Gastroesophageal sphincter (tissue), 4 donors: ENCODE measurements at places on chromosomes 1 and 21.

DNA sequence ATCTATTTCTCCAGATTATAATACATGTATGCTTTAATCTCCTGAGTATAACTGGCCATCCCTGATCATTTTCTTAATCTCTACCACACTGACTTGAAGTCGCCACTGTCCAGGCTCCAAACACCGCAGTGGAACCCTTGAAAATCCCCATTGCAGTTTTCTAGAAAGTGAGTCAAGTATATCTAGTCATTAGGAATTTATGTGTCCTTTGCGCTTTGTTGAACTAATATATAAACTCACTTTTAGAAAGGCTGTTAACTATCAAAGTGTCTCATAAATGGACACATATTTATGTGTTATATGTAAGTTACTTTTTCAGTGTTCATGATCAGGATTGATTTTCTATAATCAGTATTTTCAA lies 211.5 kb downstream of the PATJ start:
- no peak for ATAC-seq

DNA sequence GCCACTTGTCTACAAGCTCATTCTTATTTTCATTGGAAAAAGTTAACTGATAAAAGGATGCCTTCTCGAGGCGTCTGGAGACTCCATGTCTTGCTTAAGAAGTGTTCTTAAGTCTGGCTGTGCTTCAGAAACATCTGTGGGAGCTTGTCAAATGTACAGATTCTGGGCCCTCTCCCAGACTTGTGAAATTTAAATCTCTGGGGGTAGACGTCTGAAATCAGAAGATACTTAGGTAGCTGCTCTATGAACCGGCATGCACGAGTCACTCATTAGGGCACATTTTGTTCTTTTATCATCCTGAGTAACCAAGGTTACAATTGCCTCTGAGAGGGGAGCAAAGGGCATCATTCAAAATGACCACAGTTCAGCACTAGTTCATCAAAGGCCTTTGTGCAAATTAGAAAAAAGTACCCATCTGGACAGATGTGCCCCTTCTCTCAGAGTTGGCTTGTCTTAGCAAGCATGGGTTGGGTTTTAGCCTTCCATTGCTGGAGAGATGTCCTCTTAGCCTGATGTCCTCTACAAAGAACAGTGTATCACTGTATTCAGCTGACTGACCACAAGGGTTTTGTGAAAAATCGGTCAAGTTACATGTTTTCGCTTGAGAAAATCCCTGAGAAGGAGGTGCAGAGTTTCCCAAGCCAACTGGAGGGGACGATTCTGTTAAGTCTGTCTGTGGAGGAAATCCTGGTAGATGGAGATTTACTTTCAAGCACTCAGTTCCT lies 156.9 kb downstream of the ASTN1 start:
- ATAC-seq = peak; percentile 53

GRCh38 chr1:10890491-10891071 lies 94.1 kb upstream of the CASZ1 start:
- ATAC-seq = no peak

DNA sequence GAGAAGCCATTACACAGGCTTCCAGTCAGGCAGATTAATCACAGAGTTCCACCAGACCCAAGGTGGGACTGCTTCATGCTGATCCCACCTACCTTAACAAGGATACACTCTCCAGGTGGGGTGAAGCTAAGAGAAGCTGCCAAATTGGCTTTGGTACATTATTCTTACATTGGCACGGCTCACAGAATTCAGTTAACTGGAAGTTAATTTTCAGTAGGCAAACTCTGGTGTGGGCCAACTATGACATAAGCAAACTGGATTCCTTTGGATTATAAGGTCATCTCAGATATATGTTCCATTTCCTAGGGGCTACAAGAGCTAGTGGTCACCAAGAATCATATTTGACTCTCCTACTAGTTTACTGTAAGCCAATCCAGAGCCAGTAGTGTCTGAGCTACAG lies 448.8 kb upstream of the BEND5 start:
- ATAC-seq = no peak

DNA sequence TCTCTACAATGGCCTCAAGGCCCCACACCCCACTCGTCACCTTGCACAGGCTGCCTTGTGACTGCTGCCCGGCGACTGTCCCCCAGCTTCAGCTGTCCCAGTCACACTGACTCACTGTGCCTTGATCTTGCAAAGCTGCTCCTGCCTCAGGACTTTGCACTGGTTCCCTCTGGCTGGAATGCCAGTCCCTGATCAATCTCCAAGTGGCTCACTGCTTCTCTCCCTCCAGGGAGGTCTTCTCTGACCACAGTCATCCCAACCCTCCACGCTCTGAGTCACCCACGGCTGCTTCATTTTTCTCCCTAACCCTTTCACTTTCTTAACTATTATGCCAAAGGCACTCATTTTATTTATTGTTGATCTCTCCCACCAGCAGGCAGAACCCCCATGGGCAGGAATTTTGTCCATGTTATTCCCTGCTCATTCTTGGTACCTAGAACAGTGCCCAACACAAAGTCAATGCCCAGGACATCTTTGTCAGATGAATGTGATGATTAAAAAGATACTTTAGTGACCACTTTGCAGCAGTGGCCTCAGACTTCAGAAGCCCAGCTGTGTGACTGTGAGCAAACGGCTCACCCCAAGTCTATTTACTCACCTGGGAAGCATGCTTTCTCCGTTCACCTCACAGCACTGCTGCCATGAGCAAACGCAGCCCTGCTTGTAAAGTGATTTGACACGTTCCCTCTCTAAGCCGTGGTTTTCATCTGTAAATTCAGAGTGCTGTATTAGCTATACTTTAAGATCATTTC lies 53.4 kb downstream of the ZBTB18 start:
- ATAC-seq = no peak
